Right ventricle myocardium inferior (tissue), 1 donor: ENCODE measurements at places on chromosomes 3 and 15. TPM values are rescaled to one million over a fixed set of nuclear protein-coding genes. Genes with fewer than 3 reads are reported as not detected.

GRCh38 chr3:177551431-177551836 is 354.2 kb upstream of the TBL1XR1 start:
- DNase-seq, result no peak

DNA sequence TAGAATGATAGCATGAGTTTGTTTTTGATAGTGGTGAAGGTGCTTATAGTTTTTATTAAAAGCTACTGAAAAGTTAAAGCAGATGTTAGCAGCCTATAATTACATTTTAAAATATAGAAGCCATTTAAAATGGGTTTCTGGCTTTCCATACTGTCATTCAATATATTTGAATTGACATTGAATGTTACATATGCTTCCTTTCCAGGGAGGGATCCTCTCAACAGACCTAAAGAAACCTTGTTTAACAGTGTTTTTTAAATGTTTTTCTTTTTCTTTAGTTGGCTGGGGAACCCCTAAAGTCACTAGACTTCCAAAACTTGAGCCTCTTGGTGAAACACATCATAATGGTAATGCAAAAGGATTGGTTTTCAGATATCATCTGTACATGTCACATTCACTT is 12.2 kb downstream of the DHFR2 start:
- DNase-seq, result no peak

GRCh38 chr3:112087746-112088145 is 1.6 kb downstream of the C3orf52 start:
- DNase-seq, result no peak

Gene RTP1
- not detected for total RNA-seq

GRCh38 chr3:195543500-195544229 is 540 bp upstream of the PPP1R2 start:
- no peak for DNase-seq

Gene SELENOK
- total RNA-seq, result 112 TPM

GRCh38 chr3:62365391-62366125 is 7.8 kb downstream of the FEZF2 start:
- DNase-seq, result no peak

- no peak for DNase-seq
These were observed 140.1 kb upstream of the IL12A start for GRCh38 chr3:159848348-159849118.

- no peak for DNase-seq
These were observed 191.3 kb downstream of the ZMAT3 start for GRCh38 chr3:178880274-178880673.

DNA sequence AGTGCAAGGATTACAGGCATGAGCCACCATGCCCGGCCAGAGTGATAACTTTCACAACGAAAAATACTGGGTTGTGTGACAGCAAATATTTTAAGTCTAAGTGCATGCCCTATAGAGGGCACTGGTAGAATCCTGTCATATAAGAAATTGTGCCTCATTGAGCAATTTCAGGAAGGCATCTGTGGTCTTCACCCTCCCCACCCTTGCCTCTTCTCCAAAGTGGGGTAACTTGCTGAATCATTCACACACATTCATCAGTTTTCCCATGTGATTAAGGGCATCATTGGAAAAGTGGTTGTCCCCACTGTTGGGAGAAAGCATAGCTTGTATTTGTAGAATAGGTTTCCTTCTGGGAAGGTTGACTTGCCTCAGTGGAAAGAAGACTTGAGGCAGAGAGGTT is 9.2 kb downstream of the MITF start:
- no peak for DNase-seq

DNA sequence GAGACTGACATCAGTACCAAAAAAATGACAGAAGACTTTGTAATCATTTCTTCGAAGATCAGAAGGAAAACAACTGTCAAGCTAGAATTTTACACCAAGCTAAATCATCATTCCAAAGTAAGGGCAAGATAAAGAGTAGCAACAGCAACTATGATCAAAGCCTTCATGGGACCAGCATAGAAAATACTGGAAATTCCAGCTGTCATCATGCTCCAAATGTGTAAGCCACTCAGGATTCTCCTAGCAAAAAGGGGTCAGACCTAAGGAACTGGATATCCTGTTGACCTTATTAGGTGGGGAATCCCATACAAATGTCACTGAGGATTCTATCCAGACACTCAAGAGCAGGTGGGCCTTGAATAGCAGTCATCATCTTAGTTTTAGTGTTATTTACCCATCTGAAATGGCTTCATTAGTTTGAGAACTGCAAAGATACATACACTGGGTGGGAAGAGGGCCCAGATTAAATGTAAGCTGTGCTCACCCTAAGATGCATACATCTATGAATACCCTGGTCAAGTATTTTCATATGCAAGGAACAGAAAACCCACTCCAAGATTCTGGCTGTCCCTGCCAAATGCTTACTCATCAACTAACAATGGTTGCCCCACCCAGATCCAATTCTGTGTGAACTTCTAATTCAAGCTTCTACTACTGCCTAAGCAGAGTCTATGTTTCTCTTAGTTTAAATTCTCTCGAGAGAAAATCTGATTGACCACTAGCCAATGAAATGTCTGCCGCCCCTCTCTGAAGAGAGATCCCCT is 33.5 kb downstream of the CLDN18 start:
- no peak for DNase-seq

DNA sequence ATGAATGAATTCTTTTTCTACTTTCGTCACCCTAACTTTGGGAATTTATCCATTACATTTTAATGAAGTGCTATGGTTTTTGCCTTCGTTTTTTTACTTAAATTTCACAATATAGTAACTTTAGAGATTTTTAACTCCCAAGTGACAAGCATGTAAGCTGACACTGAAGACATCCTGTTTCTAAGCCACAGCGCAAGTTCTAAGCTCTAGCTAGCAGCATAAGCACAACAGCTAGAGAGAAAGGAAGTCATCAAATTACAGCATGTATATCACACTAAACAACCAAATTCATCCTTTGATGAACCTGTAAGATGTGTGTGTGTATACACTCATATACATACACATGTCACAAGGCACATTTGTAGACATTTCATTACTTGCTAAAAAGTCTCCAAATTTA is 119.3 kb downstream of the P3H2 start:
- no peak for DNase-seq

DNA sequence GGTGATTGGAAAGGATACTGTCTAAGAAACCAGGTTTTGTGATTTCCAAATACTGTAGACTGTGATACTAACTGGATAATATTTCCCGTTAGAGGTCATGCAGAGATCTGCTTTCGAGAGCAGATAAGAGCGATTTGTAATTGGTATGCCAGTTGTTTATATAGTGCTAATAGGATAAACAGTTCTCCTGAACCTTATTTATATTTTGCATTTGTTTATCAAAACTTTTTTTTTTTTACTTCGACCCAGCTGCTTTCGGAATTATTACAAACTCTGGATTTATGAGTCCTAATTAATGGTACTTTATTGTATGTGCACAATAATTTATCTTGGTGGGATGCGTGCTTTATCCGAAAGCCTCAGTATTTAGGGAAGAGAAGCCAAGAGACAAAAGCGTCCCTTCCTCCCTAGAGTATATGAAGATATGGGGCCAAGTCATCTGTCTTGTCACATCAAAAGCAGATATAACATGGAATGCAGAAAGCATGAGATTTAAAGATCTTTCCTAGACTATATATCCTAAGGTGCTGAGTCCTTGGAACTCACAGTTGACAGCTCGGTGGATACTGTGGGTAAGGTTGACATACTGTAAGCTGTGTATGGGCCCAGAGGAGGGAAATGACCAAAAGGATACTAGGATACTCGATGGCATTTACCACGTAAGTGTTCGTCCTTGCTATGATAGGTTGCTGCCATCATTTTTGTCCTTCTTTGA is 62.2 kb downstream of the SMAD6 start:
- DNase-seq, result no peak

Gene CD200R1L
- total RNA-seq, result not detected

Gene SLC24A5
- not detected for total RNA-seq

GRCh38 chr3:39910826-39911464 is 101.5 kb downstream of the MYRIP start:
- DNase-seq, result no peak

GRCh38 chr3:138455801-138456716 is 21.6 kb downstream of the ESYT3 start:
- DNase-seq, result no peak

DNA sequence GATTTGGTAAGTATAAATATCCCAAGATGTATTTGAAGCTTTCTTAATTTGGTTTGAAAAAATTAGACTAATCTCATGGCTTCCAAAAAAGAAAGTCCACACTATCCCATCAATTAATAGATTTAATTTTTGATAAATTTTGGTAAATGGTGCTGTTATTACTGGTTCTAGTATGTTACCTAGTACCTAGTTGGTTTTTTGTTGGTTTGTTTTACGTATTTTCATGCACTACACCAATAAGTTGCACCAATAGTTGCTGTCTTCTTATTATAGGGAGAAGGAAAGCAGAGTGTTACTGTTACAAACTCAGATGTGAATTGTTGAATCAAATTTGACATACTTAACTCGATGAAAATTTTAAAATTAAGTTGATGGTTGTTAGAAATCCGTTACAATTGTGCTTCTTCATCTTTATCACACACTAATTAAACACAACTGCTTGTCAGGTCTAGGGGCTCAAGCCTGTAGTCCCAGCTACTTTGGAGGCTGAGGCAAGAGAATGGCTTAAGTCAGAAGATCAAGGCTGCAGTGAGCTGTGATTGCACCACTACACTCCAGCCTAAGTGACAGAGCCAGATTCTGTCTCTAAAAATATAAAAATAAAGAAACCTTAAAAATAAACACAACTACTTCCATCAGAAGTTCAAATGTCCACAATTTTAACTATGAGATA is 23.1 kb upstream of the MBNL1 start:
- no peak for DNase-seq

GRCh38 chr3:161137260-161137659 is 32.1 kb upstream of the B3GALNT1 start:
- DNase-seq, result no peak

DNA sequence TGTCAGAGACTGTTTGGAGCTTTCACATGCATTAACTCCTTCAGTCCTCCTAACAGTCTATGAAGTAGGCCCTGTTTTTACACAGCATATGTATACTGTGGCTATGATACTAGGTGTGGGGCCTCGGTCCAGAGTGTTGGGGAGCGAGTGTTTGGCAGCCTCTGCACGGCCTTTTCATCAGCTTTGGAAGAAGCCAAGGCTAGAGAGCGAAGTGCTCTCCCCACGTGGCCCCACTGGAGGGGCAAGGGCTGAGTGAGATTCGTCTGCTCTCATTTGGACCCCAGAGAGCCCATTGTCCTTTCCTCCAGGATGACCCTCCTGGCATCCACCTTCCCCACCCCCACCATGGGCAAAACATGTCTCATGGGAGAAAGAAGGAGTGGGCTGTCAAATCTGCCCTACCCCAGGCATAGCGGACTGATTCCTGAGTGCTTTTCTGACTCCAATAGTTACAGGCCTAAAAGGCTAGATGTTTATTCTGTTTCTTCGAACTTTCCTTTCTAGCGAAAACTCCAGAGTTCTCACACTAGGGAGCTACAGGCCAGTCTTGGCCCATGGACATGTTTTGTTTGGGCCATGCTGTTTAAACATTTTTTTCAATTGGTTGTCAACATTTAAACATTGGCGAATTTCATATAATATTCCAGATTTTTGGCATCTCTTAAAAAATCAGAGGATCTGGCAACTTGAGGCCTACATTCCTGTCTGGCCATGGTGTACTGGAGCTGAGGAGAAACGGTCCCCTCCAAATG is 76.0 kb downstream of the EEFSEC start:
- no peak for DNase-seq

DNA sequence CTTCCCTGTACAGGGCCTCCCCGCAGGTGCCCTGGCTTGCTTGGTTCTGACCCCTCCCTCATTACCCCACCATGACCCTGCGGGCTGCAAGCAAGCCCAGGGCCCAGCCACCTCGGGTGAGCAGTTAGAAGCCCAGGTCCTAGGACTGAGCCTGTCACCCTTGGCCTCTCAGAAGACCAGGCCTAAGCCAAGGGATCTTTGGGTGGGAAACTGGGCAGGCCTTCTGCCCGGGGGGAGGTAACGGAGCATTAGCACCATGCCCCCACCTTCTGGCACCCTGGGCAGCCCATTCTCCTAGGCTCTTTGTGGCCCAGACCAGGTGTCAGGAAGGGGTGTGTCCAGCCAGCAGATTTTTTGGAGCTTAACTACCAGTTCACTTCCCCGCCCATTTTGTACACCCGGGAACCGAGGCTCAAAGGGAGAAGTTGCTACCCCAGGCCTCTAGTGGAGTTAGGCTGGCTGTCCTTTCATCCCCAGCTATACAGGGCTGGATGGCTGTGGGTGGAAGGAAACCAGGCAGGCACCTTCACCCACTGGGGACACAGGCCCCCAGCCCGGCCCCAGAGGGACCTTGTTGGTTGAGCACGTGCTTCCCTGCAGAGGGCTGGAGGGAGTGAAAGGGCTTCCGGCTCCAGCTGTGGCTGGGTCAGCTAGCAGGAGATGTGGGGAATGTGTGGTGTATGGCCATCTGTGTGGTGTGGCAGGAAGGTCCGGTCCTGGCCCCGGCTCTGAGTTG is 1.4 kb downstream of the CSK start:
- no peak for DNase-seq

- DNase-seq, result no peak
These were observed 276.6 kb upstream of the THBS1 start for GRCh38 chr15:39304201-39304841.

GRCh38 chr3:64398476-64398875 is 173.2 kb upstream of the PRICKLE2 start:
- no peak for DNase-seq

Gene CLSTN2
- total RNA-seq, result 8.4 TPM

Gene MOBP
- not detected for total RNA-seq
